Activated CD4-positive, alpha-beta memory T cell treated with anti-CD3 and anti-CD28 coated beads, Interleukin-2, amount 10 ng/mL, durations not matched to agents 7 days and 5 days (primary cell): ENCODE measurements at places on chromosomes 4 and X.

GRCh38 chrX:71908387-71908786 lies 2.3 kb upstream of the NHSL2 start:
- peaks cover 36% of the 10 kb centered on the region for H3K27me3 ChIP-seq
- no peak for DNase-seq
- no peak overlapping the region for H3K27ac ChIP-seq
- H3K36me3 ChIP-seq, result no peaks in the 10 kb centered on the region
- no peak overlapping the region for H3K4me3 ChIP-seq
- no peaks in the 10 kb centered on the region for H3K4me1 ChIP-seq

- DNase-seq, result no peak
- H3K36me3 ChIP-seq, result no peaks in the 10 kb centered on the region
- no peak overlapping the region for H3K27ac ChIP-seq
- H3K4me3 ChIP-seq, result no peak overlapping the region
- H3K27me3 ChIP-seq, result peaks cover 6% of the 10 kb centered on the region
Observed at GRCh38 chr4:81003597-81004111, 26.9 kb upstream of the BMP3 start.

DNA sequence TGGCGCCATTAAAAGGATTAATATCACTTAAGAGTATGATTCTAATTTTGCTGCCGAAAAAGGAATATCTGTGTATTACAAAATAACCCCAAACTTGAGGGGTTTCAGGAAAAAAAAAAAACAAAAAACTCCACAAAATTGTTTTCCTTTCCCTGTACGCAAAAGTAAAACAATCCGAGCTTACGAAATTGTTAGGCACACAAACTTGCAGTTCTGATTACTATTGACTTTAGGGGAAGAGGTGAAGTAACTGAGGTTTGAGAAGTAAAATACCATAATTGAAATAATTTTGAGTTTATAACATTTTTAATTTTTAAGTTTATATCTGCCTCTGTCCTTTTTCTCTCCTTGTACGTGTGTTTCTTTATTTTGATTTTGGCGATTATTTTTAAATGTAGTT lies 64.8 kb downstream of the USP9X start:
- peaks cover 35% of the 10 kb centered on the region for H3K36me3 ChIP-seq
- no peak overlapping the region for H3K27ac ChIP-seq
- no peak overlapping the region for H3K4me3 ChIP-seq
- peaks cover 9% of the 10 kb centered on the region for H3K4me1 ChIP-seq

DNA sequence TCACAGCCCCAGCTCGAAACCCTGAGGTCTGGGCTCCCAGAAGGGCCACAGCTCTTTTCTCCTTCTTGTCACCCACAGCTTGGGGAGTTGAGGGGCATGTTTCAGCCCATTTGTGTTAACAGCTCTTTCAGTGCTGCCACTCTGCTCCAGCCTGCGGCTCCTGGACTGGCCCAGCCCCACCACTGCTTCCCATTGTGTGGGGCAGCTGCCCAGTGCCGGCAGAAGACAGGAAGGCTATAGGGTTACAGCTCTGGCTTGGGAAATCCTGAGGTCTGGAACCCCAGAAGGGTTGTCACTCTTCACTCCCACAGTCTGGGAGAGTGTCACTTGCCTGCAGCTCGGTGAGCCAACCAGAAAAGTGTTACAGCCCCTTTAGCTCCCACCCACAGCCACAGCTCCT lies 7.0 kb upstream of the HNRNPD start:
- no peak for DNase-seq
- H3K27me3 ChIP-seq, result peaks cover 3% of the 10 kb centered on the region
- no peak overlapping the region for H3K4me3 ChIP-seq
- H3K4me1 ChIP-seq, result peaks cover 14% of the 10 kb centered on the region
- H3K27ac ChIP-seq, result no peak overlapping the region

- H3K27me3 ChIP-seq, result no peaks in the 10 kb centered on the region
- no peaks in the 10 kb centered on the region for H3K36me3 ChIP-seq
- DNase-seq, result no peak
- no peak overlapping the region for H3K4me3 ChIP-seq
- no peak overlapping the region for H3K27ac ChIP-seq
Observed at GRCh38 chrX:68994891-68995255, 166.1 kb downstream of the EFNB1 start.
